ENCODE measurements at places on chromosomes 7 and 10.

DNA sequence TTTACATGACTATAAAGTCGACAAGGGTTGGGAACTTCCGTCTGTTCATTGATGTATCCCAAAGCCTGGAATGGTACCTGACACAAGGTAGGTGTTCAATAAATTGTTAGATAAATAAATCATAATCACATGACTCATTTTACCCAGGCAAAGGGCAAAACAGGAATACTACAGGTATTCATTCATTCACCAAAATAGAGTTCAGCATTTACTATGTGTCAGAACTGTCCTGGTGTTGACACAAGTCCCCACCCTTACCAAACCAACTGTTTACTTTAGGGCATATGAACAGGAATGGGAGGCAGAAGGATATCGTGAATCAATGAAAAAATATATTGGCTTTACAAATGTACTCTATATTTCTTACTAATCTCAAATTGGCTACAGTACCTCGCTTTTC is 666 bp upstream of the YAE1 start:
- no peak for DNase-seq

GRCh38 chr10:15541376-15541775 is 170.3 kb upstream of the FAM171A1 start:
- DNase-seq, result no peak

- DNase-seq, result no peak
These were observed 145.6 kb downstream of the DOCK4 start for GRCh38 chr7:112060625-112061024.

- DNase-seq, result no peak
These were observed 132.7 kb downstream of the AOAH start for GRCh38 chr7:36591636-36592035.

GRCh38 chr7:16455591-16455990 is 9.9 kb downstream of the SOSTDC1 start:
- DNase-seq, result no peak

DNA sequence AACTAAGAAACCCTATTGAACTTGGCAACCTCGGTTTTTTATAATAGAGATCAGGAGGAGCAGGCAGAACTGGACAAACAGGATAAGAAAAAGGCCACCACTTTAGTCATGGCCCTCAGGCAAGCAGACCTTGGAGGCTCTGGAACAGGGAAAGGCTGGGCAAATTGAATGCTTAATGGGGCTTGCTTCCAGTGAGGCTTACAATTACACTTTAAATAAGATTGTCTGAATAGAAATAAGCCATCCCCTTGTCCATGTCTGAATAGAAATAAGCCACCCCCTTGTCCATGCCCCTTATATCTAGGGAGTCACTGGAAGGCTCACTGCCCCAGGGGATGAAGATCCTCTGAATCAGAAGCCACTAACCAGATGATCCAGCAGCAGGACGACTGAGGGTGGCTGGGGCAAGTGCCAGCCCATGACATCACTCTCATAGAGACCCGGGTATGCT is 40.6 kb downstream of the AKR1B15 start:
- no peak for DNase-seq

GRCh38 chr10:86967481-86967941 is 771 bp upstream of the ADIRF start:
- DNase-seq, result no peak

Data from natural killer cell (primary cell).